HFFc6 (cell line): ENCODE measurements at places on chromosomes 5 and 9. TPM values are rescaled to one million over a fixed set of nuclear protein-coding genes. Genes with fewer than 3 reads are reported as not detected.

The PFN3 gene
- not detected in 3 replicates for total RNA-seq

The NUTM2F gene
- total RNA-seq: not detected in 3 replicates

The HRH2 gene
- not detected in 2 replicates for total RNA-seq

The PCDHA9 gene
- total RNA-seq: not detected in 3 replicates

The LCP2 gene
- not detected in 3 replicates for total RNA-seq

The NRG2 gene
- total RNA-seq: 0.10 and 0.11 TPM in 2 replicates

The LHX2 gene
- 0.18 TPM in 1 of 3 replicates, not detected in the others for total RNA-seq

The AMACR gene
- 8.5 to 16.8 TPM (median 10.9 TPM) in 3 replicates for total RNA-seq

The IL3 gene
- total RNA-seq: not detected in 3 replicates

The FGFR4 gene
- total RNA-seq: 0.27 to 0.66 TPM (median 0.30 TPM) in 3 replicates

The NR4A3 gene
- total RNA-seq: 1.2 to 2.8 TPM (median 1.7 TPM) in 3 replicates

The MOB3B gene
- total RNA-seq: not detected in 2 replicates

The SPINK13 gene
- total RNA-seq: not detected in 3 replicates

The PCDHAC2 gene
- not detected in 3 replicates for total RNA-seq

The MARVELD2 gene
- 0.44 TPM in 1 of 3 replicates, not detected in the others for total RNA-seq

The ANKRD34B gene
- not detected in 3 replicates for total RNA-seq

The TMEM215 gene
- not detected in 3 replicates for total RNA-seq

The CATSPER3 gene
- 0.24 to 0.41 TPM in 2 of 3 replicates, not detected in the other for total RNA-seq

The STXBP1 gene
- total RNA-seq: 59.6 to 74.2 TPM (median 65.9 TPM) in 3 replicates

The SHOC1 gene
- not detected in 3 replicates for total RNA-seq

The EGR1 gene
- 130 and 137 TPM in 2 replicates for total RNA-seq

The TMEFF1 gene
- total RNA-seq: 1.9 and 2.7 TPM in 2 replicates

The TEX48 gene
- not detected in 2 replicates for total RNA-seq

The MLANA gene
- not detected in 3 replicates for total RNA-seq

The COL23A1 gene
- total RNA-seq: not detected in 3 replicates

The SVEP1 gene
- 5.5 and 6.7 TPM in 2 replicates for total RNA-seq

The EIF4E1B gene
- not detected in 3 replicates for total RNA-seq
